Activated naive CD4-positive, alpha-beta T cell treated with anti-CD3 and anti-CD28 coated beads, Interleukin-2, amount 50 U/mL, for 72 hours (primary cell): ENCODE measurements at places on chromosomes 12 and 14.

DNA sequence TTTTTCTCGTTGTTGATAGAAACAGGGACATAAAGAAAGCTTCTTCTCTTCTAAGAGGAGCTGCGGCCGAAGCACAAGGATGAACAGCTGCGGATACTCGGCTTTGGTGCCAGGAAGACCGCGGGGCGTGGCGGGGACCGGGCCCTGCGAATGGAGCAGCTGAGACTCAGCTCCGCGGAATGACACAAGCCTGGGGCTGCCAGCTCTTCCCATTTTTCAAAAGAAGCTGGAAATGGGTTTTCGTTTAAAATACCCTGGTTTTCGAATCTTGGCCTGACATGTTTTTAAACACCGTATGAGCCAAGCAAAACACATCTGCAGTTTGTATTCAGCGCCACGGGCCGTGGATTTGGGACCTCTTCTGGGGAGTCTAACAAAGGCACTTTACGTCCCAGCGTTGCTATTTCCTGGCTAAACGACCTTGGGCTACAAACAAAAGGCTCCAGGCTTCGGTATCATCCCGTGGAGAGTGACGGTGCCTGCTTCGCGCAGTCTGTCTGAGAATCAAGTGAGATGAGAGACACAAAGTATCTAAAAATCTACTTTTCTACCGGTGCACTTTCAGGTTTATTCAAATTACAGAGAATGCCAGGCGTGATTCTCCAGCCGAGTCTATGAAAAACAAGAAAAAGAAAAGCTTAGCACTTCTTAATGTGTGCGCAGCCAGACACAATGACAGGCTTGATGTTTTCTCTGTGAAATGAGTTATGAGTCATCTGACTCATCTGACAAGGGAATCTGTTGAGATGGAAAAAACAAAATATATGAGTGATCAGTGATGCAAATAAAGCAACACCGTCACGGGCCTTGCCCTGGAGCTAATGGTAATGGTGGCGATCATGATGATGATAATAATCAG lies 114.0 kb upstream of the TMEM132D start:
- DNase-seq, result no peak

DNA sequence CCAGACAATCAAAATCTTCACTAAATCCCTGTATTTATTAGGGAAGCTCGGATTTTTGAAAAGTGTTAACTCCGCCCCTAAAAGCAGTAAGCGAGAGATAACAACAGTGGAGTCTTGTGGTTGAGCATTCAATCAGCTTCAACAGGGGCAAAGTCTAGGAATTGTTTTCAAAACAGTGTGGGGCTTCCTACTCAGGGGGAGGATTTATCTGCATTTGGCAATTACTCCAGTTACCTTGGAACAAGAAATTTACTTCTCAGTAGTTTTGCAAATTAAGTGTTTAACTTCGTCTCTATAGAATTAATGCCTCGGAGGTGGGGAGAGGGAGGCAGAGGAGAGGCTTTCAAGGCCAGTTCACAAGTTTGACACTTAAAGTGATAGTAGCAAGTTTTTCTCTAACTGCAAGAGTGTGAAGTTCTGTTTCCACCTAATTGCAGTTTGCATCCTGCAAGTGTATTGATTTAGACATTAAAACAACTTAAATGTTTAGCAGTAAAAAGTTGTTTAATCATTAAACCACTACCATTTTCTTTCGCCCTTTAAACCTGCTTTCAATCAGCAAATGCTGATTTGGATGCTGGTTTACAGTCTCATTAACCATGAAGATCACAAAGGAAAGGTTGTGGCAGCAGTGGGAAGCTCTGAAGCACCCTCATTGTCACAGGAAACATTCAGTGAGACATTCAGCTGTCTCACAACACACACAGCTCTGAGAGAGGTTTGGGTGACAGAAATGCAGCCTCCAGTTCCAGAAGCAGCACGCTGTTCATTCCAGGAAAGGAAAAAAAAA lies 102.0 kb downstream of the HMGA2 start:
- no peak for DNase-seq

- DNase-seq, result no peak
Observed at GRCh38 chr12:82412246-82412645, 53.9 kb downstream of the METTL25 start.

- no peak for DNase-seq
Observed at GRCh38 chr12:15806826-15807225, 17.6 kb upstream of the EPS8 start.

- DNase-seq, result no peak
Observed at GRCh38 chr14:58716706-58717105, 78.9 kb downstream of the DACT1 start.

DNA sequence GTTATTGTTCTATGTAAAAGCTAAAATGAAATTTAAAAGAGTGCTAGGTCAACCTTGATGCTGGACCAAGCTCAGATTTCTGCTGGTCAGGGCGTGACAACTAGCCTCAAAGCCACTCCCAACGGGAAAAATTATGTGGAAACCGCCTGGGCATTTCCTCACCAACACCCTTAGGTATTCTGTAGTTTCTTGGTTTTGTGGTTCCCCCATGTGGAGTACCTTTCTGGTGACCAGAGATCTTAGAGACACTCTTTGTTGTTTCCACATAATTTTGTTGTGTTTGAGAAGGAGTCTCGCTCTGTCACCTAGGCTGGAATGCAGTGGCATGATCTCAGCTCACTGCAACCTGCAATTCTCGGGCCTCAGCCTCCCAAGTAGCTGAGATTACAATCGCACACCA lies 119.9 kb downstream of the DENND5B start:
- no peak for DNase-seq

DNA sequence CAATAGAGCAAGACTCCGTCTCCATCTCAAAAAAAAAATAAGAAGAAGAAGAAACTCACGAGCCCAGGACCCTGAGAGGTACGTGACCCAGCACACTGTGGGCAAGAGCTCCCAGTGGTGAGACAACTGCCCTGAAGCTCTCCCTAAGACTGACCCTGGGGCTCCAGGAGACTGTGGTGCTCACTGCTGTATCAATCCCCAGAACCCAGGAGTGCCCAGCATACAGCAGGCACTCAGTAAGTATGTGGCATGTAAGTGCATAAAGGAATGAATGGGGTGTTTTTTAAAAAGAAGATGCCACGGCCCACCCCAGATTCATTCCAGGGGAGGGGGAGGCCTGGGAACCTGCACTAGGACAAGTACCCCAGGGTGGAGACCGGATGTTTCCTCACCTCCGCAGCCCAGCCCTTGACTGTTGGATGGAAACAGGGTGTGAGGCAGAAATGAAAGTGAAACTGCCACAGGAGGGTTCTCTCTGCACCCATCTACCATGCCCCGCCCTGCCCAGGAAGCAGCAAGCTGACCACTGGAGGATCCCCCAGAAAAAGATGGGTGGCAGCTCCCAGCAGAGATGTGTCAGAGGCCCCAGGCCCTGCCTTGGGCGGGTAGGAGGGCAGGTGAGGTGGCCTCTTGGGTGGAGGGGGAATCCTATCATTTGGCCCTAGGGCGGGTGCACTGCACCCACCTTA lies 12.2 kb downstream of the ITPK1 start:
- DNase-seq, result peak; percentile 78

DNA sequence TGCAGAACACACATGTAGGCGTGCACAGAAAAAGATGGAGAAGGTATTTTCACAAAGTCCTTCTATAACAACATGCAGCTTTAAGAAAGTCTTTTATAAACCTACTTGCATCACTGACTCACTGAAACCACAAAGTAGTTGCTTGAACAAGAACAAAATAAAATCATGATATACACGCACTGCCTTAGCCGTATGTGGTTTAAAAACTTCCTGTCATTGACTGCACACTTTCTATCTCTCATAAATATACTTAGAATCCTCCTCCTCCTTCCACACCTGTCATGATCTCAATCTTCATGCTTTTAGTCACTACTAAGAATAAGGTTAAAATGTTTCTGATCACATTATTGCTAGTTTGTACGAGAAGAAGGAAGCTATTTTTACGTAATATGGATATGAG lies 31.8 kb upstream of the RAD51AP1 start:
- no peak for DNase-seq

- no peak for DNase-seq
Observed at GRCh38 chr14:87999277-87999676, 5.7 kb upstream of the GPR65 start.

DNA sequence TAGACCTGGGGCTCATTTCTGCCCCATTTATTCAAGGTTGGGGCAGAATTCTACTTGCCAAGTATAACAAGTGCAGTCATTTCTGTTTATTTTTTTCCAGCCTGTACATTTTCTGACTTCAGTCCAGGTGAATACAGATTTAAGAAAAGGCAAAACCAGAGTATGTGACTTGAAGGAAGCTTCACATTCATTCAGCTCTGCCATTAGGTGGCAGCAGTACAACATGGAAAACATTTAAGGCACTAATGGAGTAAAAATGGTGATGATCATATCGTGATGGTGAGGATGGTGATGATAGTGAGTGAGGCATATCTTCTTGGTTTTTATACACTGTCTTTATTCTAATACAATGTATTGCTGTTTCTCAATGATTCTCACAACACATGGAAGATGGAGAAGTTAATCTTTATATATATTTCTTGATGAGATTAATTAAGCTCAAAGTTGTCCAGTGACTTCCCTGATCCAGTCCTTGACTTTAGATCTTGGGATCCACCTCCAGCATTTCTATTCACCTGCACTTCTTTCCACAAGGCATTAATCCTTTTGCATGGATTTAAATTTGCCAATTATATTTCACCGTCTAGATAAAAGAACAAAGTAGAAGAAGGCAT lies 176.7 kb upstream of the SEL1L start:
- DNase-seq, result no peak

- DNase-seq, result no peak
Observed at GRCh38 chr14:33956640-33957039, 5.8 kb upstream of the EGLN3 start.

- no peak for DNase-seq
Observed at GRCh38 chr14:63426838-63427352, 108.2 kb upstream of the GPHB5 start.

GRCh38 chr14:54935958-54936357 lies 33.3 kb upstream of the GCH1 start:
- no peak for DNase-seq

- DNase-seq, result no peak
Observed at GRCh38 chr12:111112311-111113098, 192.1 kb upstream of the MYL2 start.

GRCh38 chr14:68978172-68978911 lies 760 bp downstream of the ACTN1 start:
- peak; percentile 51 for DNase-seq

- no peak for DNase-seq
Observed at GRCh38 chr12:102675672-102676071, 195.3 kb upstream of the IGF1 start.

- peak; percentile 44 for DNase-seq
Observed at GRCh38 chr14:105398726-105399465, 558 bp downstream of the TEX22 start.

- DNase-seq, result no peak
Observed at GRCh38 chr14:44107156-44107555, 399.9 kb downstream of the FSCB start.

DNA sequence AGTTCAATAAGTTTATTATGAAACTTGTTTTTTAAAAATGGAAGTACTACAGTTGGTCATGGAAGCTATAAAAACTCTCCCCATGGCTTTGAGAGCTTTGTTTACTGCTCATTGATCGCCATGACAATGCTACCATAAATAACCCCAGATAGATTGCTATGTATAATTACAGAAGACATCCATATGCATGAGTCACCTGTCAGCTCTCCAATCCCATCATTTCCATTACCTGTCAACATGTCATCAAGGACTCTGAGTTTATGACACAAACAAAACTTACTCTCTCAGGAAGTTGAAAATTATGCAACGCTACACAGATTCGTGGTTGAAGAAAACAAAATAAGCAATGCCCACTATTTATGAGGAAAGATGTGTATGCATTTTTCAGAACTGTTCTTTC lies 144.4 kb downstream of the SEC23A start:
- no peak for DNase-seq

DNA sequence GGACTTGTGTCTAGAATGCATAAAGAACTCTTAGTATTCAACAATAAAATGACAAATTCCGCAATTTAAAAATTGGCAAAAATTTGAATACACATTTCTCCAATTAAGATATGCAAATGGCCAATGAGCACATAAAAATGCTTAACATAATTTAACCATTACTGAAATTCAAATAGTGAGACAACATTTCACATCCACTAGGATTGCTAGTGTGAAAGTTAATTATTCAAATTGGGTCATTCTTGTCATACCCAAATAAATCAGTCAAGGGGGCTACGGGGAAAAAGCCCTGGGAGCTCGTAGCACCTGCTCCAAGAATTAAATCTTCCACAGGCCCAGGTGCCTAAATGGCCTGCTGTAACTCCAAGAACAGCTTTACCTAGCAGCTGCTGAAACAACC lies 25.0 kb upstream of the C14orf132 start:
- DNase-seq, result no peak

DNA sequence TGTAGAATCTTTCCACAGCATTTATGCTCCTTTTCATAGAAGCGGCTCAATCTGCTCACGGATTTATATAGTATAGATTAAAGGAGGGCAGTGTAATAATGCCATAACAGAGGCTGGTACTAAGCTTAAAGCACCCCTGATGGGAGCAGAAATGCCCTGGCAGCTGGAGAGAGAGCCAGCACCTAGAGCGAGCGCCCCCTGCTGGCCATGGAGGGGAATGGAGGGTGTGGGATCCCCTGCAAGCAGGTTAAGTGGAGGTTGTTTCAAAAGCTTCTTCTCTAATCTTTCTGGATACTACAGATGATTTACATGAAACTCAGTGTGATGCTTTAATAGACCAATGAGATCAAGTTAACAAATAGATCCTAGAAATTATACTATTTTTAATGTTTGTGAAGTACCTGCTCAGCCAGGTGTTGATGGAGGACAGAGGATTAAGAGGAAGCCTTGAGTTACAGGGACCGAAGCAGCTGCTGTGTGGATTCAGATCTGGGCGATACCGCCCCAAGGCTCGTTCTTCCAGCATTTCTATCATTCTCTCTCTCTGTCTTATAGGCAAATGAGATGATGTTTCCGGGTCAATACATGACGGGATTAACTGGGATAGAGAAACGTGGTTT lies 1519.3 kb upstream of the TMEM132C start:
- DNase-seq, result peak; percentile 76

DNA sequence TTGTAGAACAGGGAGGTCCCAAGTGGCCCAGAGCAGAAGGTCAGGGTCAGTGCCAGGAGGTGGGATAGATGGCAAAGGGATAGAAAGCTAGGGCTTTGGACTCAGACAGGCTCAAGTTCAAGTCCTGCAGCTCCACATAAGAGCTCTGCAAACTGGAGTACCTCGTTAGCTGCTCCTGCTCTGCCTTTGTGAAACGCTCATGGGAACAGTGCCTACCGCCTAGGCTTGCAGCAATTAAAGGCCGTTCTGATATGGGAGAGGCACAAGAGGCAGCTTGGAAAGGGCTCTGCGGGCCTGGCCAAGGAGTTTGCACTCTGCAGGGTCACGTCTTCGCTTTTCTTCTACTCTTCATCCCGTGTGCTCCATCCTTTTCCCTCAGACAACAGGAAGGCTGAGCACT lies 54.1 kb downstream of the MAP1LC3B2 start:
- DNase-seq, result no peak

- no peak for DNase-seq
Observed at GRCh38 chr14:30345511-30345910, 213.4 kb upstream of the G2E3 start.

- no peak for DNase-seq
Observed at GRCh38 chr12:78241446-78241845, 410.8 kb downstream of the NAV3 start.

GRCh38 chr14:38107216-38107631 lies 100.5 kb upstream of the SSTR1 start:
- DNase-seq, result no peak

- no peak for DNase-seq
Observed at GRCh38 chr12:42853370-42854140, 264.0 kb upstream of the PRICKLE1 start.

GRCh38 chr12:124703856-124704255 lies 136.4 kb upstream of the NCOR2 start:
- DNase-seq, result no peak
